GM12892 (cell line): ENCODE measurements at places on chromosomes 13 and 19.

- no peak for DNase-seq
These were observed 109.8 kb downstream of the CACNA1A start for GRCh38 chr19:13396250-13397080.

DNA sequence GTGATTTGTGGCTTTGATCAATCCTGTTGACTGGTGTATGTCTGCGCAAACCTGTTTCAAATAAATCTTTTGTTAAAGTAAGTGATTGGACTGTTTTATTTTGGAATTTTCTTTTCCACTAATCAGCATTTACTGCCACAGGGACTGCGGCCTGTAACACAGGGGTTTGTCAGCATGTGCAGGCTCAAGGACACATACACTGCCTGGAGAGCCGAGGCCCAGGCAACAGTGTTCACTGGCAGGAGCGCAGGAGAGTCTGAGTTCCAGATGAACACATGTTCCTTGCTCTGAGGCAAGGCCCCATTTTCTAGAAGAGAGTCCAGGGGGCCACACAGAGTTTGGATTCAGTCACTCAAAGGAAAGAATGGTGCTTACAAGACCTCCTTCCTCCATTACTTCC, 26.0 kb downstream of the SHISA2 start:
- DNase-seq: no peak

DNA sequence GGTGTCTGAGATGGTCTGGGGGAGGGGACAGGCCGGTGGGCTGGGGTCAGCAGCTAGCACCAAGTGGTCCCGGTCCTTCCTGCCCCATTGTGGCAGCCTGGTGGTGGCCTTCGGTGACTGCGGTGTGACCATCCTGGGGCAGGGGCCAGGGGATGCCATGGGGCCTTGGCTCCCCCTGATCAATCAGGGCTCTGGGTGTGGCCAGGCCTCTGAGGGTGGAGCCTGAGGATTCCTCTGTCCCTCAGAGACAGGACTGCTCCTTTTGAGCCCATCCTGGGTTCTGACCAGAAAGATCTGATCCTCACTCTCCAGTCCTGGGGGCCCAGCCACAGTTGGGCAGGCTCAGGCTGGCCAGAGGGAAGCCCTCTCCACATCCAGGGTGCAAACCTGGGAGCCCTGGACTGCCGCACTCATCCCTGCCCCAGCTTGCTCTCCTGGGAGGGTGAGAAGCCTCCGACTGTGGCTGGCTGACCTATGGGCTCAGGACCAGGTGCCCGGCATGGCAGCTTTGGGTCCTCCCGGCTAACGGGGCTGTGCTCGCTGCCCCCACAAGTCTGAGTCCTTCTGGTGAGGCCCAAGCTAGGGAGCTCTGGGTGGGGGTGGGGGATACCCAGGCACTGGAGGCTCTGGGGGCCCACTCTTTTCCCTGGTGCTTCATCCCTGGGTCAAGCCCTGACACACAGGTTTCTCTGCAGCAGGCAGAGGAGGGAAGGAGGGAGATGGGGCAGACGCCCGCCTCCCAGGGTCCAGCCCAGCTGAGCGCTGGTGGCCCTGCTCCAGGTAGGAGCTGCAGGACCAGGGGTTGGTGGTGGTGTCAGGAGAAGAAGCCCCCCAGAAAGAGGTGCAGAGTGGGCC, 59.5 kb downstream of the IER2 start:
- DNase-seq: peak; percentile 57

GRCh38 chr19:49691243-49692146, 579 bp downstream of the CPT1C start:
- DNase-seq: no peak

GRCh38 chr19:29308977-29309590, 96.1 kb upstream of the UQCRFS1 start:
- DNase-seq: no peak

- DNase-seq: no peak
These were observed 5.8 kb upstream of the REXO1 start for GRCh38 chr19:1854039-1854541.

DNA sequence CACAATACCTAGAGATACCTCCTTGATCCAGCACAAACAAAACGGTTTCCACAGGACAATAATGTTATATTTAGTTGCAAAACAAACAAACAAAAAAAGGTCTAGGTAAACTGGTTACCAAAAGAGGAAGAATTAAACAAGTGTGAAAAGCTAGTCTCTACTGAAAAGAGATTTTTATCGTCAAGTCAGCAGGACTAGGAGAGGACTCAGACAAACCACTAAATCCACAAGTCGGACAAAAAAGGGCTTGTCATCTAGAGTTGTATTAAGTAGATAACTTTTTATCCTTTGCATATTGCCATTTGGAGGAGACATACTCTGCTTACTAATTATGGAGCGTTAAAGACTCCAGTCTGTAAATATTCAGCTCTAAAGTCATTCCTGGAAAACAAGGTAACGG, 9.9 kb upstream of the KPNA3 start:
- no peak for DNase-seq

GRCh38 chr13:27924529-27925141, 4.8 kb downstream of the PDX1 start:
- peak; percentile 5 for DNase-seq

GRCh38 chr13:106295971-106296370, 239.5 kb downstream of the EFNB2 start:
- no peak for DNase-seq

DNA sequence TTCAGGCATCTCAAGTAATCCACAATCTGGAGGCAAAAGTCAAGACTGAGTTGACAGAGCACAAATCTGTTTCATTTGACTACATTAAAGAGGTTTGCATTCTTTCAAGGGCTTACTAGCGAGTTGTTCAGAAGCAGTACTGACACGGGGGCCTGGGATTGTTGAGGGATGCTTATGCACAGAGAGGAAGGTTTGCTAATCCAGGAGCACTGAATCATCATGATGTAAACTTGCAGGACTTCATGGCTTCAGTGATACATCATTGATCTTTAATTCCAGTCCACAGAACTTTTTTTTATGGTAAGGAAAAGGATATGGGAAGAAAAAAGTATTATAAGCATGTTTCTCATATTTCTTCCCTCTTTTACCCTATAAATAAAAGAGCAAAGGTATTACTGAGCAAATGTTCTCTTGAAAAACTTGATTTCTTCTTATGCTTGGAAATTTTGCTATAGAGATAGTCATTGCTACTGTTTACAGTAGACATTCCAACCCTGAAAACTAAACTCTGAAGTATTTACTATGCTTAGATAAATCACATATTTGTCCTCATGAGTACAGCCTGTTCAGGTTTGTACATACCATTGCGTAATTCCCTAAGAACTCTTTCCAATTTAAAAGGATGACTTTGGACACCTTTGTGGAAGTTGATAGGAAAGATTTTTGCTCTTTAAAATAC, 65.8 kb upstream of the KPNA3 start:
- no peak for DNase-seq

GRCh38 chr13:36715841-36716240, 42.0 kb downstream of the SERTM1 start:
- no peak for DNase-seq

GRCh38 chr13:112764864-112765561, 75.2 kb downstream of the ATP11A start:
- DNase-seq: no peak

- DNase-seq: no peak
These were observed 178.5 kb downstream of the USP12 start for GRCh38 chr13:26992951-26993719.

GRCh38 chr19:5369962-5370367, 29.4 kb upstream of the PTPRS start:
- peak; percentile 43 for DNase-seq

DNA sequence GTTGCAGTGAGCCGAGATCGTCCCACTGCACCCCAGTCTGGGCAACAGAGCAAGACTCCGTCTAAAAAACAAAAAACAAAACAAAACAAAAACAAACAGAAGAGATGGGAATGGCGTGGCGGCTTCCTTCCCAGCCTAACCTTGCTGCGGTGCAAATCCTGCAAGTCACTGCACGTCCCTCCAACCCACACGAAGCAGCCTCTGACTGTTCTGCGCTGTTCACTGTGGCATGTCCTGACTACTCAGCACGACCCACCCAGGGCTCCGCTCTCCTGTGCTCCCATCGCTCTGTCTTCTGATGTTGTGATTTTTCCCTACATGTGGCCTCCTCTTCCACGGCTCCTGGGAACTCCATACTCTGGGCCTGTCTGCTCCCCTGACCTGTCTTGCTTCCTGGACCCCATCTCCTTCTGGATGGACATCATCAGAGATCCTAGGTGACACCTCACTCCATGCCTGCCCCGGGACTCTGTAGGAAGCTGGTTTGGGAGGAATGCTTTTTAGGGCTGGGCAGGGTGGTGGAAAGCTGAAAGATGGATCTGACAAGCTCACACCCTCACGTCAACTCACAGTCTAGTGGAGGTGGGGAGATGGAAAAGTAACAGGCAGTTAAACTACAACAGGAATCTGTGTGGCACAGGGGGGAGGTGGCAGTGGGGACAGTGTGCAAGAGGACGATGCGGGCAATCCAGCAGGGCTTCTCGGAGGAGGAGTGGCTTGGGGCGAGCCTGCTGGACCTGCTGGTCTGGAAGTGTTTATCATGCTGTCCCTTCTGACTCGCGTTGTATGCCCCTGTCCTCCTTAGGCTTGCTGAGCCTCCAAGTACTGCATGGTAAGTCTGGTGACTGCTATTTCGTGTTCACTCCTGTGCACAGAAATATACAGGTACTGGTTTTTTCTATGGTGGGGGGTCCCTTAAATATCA, 18.8 kb downstream of the ZSCAN5A start:
- no peak for DNase-seq

GRCh38 chr19:32465176-32465575, 59.6 kb downstream of the DPY19L3 start:
- no peak for DNase-seq

GRCh38 chr13:73142071-73142470, 83.3 kb downstream of the KLF5 start:
- no peak for DNase-seq
